HT1080 (cell line): ENCODE measurements at places on chromosomes 13 and 19.

DNA sequence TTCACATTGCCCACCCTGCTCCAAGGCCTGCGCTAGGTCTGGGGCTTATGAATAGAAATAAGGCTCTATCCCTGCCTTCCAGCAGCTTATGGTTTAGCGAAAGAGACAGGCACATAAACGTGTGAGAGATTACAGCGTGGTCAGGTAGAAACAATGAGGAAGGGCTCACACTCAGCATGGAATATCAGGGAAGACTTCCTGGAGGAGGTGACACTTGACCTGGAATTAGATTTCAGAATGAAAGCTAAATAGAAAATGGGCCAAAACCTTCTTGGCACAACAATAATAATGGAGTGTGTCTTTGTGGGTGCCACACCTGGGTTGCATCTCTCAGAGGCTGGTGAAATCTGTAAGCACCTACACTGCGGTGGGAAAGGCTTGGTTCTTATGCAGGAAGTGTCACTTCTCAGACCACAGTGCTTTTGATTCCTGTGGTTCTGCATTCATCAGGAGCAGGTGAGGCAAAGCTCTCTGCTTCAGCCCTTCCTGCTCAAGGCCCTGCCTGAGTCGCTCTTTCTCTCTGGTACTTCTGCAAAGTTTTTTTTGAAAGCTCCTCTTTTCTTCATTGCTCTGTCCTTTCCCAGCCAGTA, 430.3 kb downstream of the ZNF536 start:
- DNase-seq, result no peak

GRCh38 chr19:32066056-32066455, 279.4 kb upstream of the ZNF507 start:
- no peak for DNase-seq

GRCh38 chr13:73835138-73835721, 299.0 kb downstream of the KLF12 start:
- peak; percentile 33 for DNase-seq

- DNase-seq, result no peak
Observed at GRCh38 chr19:35317464-35318043, 11.4 kb upstream of the CD22 start.

DNA sequence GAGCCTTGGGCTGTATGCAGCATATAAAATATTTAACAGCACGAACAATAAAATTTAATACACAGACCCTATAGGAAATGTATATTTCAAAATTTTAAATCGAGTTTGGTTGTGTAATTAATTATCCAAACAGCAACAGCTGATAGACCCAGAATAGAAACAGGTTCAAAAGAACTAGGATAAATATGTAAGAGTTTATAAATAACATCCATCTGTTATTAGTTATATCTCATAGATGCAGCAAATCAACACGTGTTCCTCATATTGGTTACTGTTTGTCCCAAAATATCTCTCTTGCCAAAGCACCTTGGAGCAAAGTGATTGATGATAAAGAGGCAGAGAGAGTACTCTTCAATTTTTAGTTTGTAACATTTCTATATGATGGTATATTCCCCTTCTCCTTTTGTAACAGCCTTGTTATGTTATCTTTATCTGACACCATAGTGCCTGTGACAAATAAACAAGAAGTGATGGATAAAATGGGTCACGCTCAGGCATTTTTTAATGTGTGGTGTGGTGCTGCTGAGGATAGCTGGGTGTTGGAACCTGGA, 260.6 kb upstream of the NBEA start:
- no peak for DNase-seq

GRCh38 chr13:111658145-111659100, 338.0 kb downstream of the TEX29 start:
- DNase-seq, result no peak

DNA sequence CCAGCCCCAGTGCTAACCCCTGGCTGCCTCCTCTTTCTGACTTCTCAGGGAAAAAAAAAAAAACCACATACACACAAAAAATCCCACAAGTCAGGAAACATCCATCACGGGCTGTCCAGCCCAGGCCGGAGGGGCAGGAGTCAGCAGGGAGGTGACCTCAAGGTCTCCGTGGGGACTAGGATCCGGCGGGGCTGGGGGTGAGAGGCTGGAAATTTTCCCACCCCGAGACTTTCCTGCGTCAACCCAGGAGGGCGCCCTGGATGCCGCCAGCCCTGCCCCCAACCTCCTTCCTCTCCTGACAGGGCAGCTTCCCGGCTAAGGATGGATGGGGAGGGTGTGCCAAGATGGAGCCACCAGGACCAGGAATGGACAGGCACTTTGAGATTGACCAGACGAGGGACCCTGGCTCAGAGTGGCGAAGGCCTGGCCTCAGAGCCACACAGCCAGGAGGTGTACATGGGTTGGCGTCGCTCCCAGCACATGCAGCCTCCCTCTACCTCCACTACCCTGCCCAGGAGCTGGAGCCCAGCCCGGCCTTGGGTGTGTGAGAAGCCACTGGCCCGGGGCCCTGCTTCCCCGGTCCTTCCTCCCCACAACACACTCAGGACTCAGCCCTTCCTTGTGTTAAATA, 33.3 kb downstream of the BLOC1S3 start:
- no peak for DNase-seq

GRCh38 chr19:47240996-47241918, 10.3 kb upstream of the BBC3 start:
- DNase-seq, result peak; percentile 48

DNA sequence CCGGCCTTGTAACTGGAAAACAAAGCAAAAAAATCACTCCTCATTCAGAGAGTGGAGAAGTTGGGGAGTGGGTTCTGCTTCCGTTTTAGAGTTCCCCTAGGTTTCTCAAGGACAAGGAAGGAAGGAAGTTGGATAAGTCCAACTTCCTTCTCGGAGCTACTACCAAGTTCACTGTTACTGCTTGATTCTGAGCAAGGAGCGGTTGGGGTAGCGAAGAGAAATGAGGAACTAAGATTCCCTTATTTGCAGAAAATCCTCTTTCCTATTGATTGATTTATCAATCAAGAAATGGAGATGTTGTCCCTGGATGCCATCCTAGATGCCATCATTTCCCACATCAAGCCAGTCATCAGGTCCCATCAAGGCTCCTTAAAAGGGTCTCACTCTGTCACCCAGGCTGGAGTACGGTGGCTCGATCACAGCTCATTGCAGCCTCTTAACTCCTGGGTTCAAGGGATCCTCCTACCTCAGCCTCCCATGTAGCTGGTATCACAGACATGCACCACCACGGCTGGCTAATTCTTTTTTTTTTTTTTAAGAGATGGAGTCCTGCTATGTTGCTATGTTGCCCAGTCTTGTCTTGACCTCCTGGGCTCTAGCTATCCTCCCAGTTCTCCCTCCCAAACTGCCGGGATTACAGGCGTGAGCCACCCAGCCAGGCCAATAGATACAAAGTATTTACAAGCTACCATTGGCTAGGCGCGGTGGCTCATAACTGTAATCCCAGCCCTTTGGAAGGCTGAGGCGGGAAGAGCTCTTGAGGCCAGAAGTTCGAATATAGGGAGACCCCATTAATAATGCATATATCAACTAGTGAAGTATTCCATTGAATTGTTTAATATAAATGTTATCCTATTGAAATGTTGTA, 809 bp upstream of the B9D2 start:
- DNase-seq, result no peak

GRCh38 chr19:49894011-49894664, 2.5 kb downstream of the IL4I1 start:
- DNase-seq, result no peak

DNA sequence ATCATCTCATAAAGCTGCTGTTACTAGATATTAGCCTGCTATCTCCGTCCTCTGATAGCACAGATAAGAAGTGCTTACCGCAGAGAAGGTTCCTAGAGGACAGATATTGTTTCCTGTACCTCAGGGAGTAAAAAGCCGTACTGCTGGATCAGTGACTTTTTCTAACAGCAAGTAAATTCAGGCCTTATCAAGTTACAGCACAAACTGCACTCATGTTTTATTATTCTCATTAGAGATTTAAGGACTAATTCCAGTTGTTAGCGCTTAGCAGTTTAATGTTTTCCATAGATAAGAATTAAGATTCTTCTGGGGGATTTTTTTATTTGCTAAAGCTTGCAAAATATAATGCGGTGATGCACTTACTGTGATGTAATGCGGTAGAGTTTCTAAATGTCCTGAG, 119.0 kb upstream of the OBI1 start:
- DNase-seq, result no peak

DNA sequence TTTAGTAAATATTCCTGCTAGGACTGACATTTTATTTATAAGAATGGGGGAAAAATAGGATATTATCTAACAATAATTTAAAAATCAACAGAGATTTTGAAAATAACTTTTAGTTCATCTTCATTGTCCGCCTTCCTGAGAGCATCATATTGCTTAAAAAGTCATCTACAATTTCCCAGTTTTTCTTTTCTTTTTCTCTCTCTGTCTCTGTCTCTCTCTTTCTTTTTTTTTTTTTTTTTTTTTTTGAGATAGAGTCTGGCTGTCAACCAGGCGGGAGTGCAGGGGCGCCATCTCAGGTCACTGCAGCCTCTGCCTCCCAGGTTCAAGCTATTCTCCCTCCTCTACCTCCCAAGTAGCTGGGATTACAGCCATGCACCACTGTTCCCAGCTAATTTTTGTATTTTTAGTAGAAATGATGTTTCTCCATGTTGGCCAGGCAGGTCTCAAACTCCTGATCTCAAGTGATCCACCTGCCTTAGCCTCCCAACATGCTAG, 276.3 kb downstream of the DACH1 start:
- no peak for DNase-seq

DNA sequence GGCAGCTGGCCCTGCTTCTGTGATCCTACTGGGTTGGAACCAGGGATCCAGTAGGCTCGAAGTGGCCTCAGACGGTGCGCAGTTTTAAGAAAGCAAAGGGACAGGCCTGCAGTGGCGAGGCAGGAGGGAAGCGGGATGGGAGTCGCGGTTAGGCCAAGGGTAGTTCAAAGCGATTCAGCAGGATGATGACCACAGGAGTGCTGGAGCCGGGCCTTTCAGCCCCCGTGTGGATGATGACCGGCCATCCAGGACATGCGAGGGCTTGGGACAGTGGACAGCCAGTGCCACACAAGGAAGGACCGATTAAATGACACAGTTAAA, 854 bp downstream of the RNASEH2B start:
- DNase-seq, result no peak

DNA sequence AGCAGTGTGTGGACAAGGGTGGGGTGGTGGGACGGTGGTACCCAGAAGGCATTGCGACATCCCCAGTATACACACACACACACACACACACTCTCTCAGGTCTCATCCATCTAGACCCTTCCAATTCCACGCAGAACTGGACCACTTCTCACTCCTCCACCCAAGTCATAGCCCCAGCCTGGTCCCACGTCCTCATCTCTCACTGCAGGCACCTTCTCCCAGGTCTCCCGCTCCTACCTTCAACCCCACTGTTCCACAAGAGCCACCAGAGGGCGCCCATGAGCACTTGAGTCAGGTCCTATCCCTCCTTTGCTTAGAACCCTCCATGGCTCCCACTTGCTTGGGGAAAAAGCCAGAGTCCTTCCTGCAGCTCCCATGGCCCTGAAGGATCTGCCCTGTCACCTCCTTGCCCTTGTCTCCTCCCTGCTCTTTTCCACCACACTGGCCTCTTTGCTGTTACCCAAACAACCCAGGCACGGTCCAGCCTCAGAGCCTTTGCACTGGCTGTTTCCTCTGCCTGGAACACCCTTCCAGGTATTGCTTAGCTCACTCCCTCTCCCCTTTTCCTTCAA, 62.6 kb downstream of the IER2 start:
- peak; percentile 57 for DNase-seq

DNA sequence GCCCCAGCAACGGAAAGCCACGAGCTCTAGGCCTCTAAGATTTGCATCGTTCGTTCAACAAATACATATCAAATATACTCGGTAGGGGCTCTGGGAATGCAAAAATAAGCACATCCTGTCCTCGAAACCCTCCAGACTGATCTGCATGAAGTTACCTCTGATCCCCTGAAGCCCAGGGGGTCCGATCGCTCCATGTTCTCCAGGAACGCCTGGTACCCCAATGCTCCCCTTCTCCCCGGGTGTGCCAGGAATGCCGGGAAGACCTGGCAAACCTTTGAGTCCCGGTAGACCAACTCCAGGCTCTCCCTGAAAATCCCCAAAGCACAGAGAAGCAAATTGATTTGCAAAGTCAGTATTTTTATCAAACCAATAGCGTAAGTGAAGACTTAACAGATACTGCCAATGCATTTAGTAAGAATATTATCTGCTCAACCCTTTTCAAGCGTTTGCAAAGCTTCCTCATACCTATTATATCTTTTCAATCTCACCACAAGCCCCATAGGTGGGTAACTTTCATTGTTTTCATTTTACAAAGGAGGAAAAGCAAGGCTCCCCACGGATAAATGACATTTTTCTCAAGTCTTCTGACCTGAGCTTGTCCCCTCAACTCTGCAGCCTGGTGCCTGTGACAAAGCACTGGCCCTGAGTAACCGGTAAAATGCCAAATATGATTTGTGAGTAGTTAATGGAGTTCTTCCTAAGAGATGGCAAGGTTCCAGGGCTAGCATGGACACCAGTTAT, 127.7 kb downstream of the COL4A1 start:
- DNase-seq, result no peak

DNA sequence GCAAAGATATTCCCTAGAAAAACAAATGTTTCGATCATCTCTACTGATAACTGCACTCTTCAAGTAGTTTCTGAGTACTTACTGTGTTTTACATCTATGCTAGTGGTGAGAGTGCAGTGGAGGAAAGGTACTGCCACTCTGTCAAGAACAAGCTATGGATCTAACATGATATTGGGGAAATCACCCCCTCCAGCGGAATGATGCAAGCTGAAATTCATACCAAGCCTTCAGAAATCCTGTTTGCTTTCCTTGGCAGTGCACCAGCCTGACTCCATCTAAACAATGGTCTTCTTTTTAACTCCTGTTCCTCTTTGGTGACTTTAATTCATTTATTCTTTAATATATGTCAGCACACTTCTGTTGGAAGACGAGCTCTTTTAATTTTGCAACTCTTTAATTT, 238.0 kb downstream of the PCDH9 start:
- DNase-seq, result peak; percentile 37

DNA sequence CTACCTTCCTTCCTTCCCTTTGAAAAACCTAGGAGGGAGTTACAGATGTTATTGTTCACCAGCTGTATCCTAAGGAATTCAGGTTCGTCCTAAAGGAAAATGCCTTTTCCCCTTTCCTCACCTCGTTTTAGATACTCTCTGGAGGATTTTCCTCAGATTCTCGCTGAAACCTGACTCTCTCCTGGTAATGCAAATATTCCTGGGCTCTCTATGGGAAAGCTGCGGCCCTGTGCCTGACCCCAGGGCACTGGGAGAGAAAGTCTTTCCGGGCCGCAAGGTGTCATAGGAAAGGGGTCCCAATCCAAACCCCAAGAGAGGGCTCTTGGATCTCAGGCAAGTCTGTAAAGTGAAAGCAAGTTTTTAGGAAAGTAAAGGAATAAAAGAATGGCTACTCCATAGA, 13.1 kb upstream of the OR1M1 start:
- DNase-seq, result no peak
